ENCODE measurements at places on chromosomes 12 and 14. TPM values are rescaled to one million over a fixed set of nuclear protein-coding genes. Genes with fewer than 3 reads are reported as not detected.

- DNase-seq, result no peak
Measured at GRCh38 chr12:108635201-108635996, 1.7 kb upstream of the SELPLG start.

The CCND2 gene
- total RNA-seq, result 57.7 TPM

GRCh38 chr14:54572316-54572715 is 5.4 kb downstream of the SAMD4A start:
- DNase-seq, result no peak

- DNase-seq, result no peak
Measured at GRCh38 chr12:2118481-2119255, 65.9 kb downstream of the CACNA1C start.

The MAP1LC3B2 gene
- total RNA-seq, result 1.9 TPM

GRCh38 chr12:114404926-114405518 is 922 bp downstream of the TBX5 start:
- no peak for DNase-seq
